ENCODE measurements at places on chromosomes 1 and 21. TPM values are rescaled to one million over a fixed set of nuclear protein-coding genes. Genes with fewer than 3 reads are reported as not detected.

GRCh38 chr1:184419350-184420161 lies 32.7 kb downstream of the C1orf21 start:
- no peak overlapping the region for H3K4me3 ChIP-seq
- no peaks in the 10 kb centered on the region for H3K27me3 ChIP-seq
- H3K36me3 ChIP-seq, result no peaks in the 10 kb centered on the region
- no peak overlapping the region for H3K27ac ChIP-seq
- DNase-seq, result no peak
- H3K4me1 ChIP-seq, result no peaks in the 10 kb centered on the region

DNA sequence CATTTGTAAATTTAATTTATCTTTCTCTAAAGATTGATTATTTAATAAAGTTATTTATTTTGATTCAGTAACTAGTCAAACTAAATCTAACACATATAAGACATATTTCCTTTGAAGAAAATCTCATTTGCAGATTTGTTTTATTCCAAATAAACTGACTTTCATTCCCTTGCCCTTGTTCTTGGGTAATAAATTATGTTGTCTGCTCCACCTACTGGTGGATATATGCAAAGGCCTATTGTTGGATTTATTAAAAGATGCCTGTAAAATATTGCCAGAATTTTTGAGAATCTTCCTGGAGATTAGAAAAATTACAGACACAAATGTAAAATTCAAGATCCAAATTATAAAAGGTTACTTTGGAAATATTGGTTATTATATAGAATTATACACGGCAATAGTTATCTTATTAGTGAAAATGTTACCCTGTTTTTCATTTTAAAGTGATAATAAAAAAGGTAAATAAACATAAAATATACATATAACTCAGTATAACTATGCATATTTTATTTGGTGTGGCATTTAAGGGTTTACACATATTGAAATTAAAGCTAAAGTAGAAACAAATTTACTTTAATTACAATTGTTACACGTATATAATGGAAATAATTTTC lies 116.1 kb downstream of the SPATA17 start:
- H3K27ac ChIP-seq, result no peak overlapping the region
- no peak overlapping the region for H3K4me3 ChIP-seq
- no peaks in the 10 kb centered on the region for H3K4me1 ChIP-seq
- H3K36me3 ChIP-seq, result no peaks in the 10 kb centered on the region
- no peaks in the 10 kb centered on the region for H3K27me3 ChIP-seq

DNA sequence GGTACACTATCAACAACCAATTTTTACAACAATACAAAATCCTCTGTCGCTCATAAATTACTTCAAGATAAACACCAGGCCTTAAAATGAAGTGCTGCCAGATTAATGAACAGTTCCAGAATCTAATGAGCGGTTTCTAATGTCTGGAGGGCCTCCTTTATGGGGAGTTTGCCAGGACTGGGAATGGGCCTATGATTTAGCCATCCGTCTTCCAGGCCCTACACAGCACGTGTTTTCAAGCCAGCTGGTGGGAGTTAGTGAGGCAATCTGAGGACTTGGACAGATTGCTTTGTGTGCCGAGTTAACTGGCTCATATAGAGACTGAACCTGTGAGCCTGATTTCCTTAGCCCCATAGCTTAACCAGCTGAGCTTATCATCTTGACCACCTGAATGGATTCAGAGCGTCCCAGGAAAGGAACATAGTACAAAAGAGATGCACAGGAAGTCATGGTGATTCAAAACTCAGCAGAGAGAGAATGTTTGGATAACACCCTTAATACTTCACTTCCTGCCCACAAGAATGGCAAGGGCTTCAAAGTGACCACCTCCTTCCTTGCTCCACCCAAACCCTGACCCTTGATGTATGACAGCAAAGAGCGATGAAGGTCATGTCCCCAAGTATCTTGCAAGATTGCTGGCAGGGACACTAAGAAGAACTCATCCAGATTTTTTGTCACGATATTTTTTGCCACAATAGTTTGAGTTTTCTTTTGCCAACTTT lies 143.5 kb downstream of the SLC30A10 start:
- no peak for DNase-seq
- H3K27me3 ChIP-seq, result no peaks in the 10 kb centered on the region
- no peak overlapping the region for H3K4me3 ChIP-seq
- H3K27ac ChIP-seq, result no peak overlapping the region

DNA sequence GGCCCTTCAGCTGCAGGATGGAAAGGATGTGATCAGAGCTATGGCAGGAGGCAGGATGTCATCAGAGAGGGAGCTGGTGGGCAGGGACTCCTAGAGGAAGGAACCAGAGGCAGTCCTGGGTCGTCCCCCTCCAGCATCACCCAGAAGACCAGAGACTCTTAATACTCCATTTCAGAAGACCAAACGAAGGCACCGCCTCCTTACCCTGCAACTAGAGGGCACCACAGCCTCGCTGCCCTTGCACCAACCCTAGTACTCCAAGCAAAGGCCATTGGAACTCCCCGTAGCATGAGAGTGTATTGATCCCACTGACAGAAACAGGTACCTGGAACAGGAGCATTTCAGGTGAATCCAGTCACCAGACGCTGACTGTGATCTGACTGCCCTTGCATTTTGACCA lies 598.1 kb downstream of the NPHP4 start:
- no peaks in the 10 kb centered on the region for H3K27me3 ChIP-seq
- DNase-seq, result no peak
- H3K4me1 ChIP-seq, result peaks cover 36% of the 10 kb centered on the region
- no peak overlapping the region for H3K27ac ChIP-seq
- no peak overlapping the region for H3K4me3 ChIP-seq

DNA sequence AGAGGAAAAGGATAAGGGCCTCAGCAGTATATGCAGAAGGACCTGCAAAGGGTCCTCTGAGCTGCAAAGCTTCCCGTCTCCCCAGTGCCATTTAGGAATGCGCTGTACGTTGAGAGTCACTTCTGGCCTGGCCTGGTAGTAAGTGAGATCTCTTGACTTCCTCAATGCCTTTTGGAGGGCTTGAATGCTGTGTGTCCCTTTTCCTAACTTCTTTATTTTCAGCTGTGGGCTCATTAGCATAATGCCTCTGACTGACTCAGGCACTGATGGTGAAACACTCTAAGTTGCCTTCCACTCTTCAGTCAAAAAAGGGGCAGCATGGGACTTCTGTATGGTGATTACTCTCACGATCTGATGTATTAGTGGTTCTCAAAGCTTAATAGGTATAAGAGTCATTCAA lies 49.9 kb downstream of the XCL1 start:
- H3K27ac ChIP-seq, result no peak overlapping the region
- H3K36me3 ChIP-seq, result no peaks in the 10 kb centered on the region
- H3K27me3 ChIP-seq, result peaks cover 2% of the 10 kb centered on the region
- no peaks in the 10 kb centered on the region for H3K4me1 ChIP-seq
- no peak overlapping the region for H3K4me3 ChIP-seq
- no peak for DNase-seq

- no peaks in the 10 kb centered on the region for H3K4me1 ChIP-seq
- no peaks in the 10 kb centered on the region for H3K27me3 ChIP-seq
- no peak overlapping the region for H3K4me3 ChIP-seq
- H3K36me3 ChIP-seq, result no peaks in the 10 kb centered on the region
- DNase-seq, result no peak
- H3K27ac ChIP-seq, result no peak overlapping the region
Observed at GRCh38 chr1:240074422-240074821, 17.3 kb upstream of the FMN2 start.

GRCh38 chr1:204868340-204868700 lies 2.3 kb upstream of the NFASC start:
- H3K27me3 ChIP-seq, result peaks cover 2% of the 10 kb centered on the region
- no peaks in the 10 kb centered on the region for H3K4me1 ChIP-seq
- no peak overlapping the region for H3K27ac ChIP-seq

DNA sequence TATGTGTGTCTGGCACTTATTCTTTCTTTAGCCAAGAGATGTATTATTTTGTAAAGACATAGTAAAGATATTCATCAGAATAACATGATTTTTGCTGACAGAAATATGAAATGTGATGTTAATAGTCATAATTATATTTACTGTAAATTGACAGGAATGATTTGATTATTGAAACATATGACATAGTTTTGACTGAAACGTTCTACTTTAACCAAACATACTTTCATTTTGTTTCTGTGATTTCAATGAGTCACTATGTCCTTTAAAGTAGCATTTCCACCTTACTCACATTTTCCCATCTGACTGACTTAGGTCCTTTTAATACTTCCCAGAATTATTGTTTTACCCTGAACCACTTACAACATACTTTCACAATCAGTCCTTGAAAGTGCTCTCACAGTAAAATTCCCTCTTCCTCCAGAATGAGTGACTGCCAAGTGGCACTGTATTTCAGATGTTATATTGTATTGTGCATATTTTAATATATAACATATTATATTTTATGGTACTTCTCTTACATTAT lies 437.9 kb downstream of the NCAM2 start:
- DNase-seq, result no peak
- H3K4me3 ChIP-seq, result no peak overlapping the region
- H3K27ac ChIP-seq, result no peak overlapping the region
- no peaks in the 10 kb centered on the region for H3K36me3 ChIP-seq
- H3K4me1 ChIP-seq, result no peaks in the 10 kb centered on the region
- H3K27me3 ChIP-seq, result no peaks in the 10 kb centered on the region

DNA sequence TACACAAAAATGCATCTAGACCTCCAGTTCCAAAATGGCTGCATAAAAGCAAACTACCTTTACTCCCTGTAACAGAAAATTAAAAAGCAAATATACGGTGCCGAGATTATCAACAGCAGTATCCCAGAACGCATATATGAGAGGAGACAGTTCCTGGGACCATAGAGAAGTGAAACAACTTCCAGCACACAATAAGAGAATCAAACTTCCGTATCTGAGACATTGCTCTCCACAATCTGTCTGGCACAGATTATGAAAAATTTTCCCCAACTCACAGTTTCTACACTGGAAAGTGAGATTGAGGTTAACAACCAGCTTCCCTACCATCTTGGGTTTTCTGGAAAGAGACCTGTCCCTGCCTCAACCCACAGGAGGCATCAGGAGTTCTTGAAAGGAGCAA lies 47.2 kb upstream of the ST6GALNAC3 start:
- H3K4me1 ChIP-seq, result peaks cover 18% of the 10 kb centered on the region
- DNase-seq, result no peak
- H3K27me3 ChIP-seq, result no peaks in the 10 kb centered on the region

GRCh38 chr1:83109692-83110091 lies 889.2 kb downstream of the TTLL7 start:
- H3K27ac ChIP-seq, result no peak overlapping the region
- H3K36me3 ChIP-seq, result no peaks in the 10 kb centered on the region

DNA sequence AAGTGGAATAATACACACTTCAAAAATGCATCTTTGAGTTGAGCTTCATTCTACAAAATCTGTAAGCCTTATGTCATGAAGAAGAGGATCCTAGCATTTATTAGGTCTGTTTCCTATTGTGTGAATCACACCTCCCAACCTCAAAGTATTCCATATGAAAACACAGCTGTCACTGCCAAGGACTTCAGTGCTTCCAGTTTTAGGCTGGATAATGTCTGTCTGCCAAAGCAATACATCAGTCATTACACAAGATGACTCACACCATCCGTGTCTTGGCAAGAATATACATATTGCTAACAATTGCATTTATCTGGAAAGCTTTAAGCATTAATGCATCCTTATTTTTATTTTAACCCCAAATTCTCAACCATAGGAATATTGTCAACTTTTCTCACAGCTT lies 125.7 kb upstream of the TMPRSS15 start:
- no peaks in the 10 kb centered on the region for H3K36me3 ChIP-seq
- H3K27ac ChIP-seq, result no peak overlapping the region
- H3K4me3 ChIP-seq, result no peak overlapping the region
- H3K27me3 ChIP-seq, result no peaks in the 10 kb centered on the region
- no peaks in the 10 kb centered on the region for H3K4me1 ChIP-seq

- H3K27me3 ChIP-seq, result no peaks in the 10 kb centered on the region
- H3K4me3 ChIP-seq, result no peak overlapping the region
- no peaks in the 10 kb centered on the region for H3K4me1 ChIP-seq
- no peak overlapping the region for H3K27ac ChIP-seq
- H3K36me3 ChIP-seq, result no peaks in the 10 kb centered on the region
Observed at GRCh38 chr21:34545079-34545884, 33.3 kb upstream of the KCNE1 start.

- no peak overlapping the region for H3K4me3 ChIP-seq
- no peak overlapping the region for H3K27ac ChIP-seq
- DNase-seq, result no peak
- peaks cover 2% of the 10 kb centered on the region for H3K4me1 ChIP-seq
Observed at GRCh38 chr1:244291236-244292201, 160.2 kb downstream of the ADSS2 start.

DNA sequence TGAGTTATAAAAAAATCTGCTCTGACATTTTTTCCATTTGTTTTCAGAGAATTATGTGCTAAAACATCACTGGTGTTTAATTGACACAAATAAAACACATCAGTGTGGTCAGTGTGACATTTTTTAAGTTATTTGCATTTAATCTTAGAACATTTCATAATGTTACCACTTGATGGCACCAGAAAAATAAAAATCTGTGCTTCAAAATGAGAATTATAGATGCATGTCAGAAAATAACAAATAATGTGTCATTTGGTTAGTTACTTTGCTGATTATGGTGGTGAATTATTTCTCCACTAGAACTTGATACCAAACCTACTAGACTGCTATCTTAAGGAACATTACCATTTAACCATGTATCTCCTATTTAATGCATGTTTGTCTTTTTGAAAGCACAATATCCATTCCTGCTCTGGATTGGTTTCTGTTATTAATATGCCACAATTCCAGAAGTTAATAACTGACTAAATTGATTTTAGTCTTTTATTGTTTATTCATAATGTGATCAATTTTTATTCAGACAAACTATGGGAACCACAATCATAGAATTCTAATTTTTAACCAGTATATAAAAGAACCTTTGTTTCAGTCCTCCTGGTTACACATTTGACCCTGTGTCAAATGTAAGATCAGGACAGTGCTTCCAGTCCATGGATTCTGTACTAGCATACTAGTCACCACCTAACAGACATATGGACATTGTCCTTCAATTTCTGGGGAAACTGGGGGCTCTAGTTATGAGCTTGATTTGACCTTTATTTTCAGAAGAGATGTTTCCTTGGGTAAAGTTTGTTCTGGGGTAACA lies 81.0 kb downstream of the RPS6KC1 start:
- H3K27me3 ChIP-seq, result no peaks in the 10 kb centered on the region
- H3K36me3 ChIP-seq, result no peaks in the 10 kb centered on the region
- no peaks in the 10 kb centered on the region for H3K4me1 ChIP-seq
- H3K4me3 ChIP-seq, result no peak overlapping the region
- no peak for DNase-seq

- DNase-seq, result peak; percentile 39
- H3K4me1 ChIP-seq, result no peaks in the 10 kb centered on the region
- no peaks in the 10 kb centered on the region for H3K36me3 ChIP-seq
- peaks cover 35% of the 10 kb centered on the region for H3K27me3 ChIP-seq
Observed at GRCh38 chr1:23452011-23452411, 27.5 kb upstream of the TCEA3 start.

Gene LRRN2
- total RNA-seq, result not detected

Gene LRRC71
- total RNA-seq, result not detected

Gene ELF3
- total RNA-seq, result 2.2 TPM

Gene C1QC
- 1.9 TPM for total RNA-seq

Gene DNAI4
- total RNA-seq, result 5.6 TPM

Gene C1orf232
- not detected for total RNA-seq

Measured in T-cell (primary cell).